Ascending aorta (tissue), 2 donors: ENCODE measurements at places on chromosomes 1 and 21.

DNA sequence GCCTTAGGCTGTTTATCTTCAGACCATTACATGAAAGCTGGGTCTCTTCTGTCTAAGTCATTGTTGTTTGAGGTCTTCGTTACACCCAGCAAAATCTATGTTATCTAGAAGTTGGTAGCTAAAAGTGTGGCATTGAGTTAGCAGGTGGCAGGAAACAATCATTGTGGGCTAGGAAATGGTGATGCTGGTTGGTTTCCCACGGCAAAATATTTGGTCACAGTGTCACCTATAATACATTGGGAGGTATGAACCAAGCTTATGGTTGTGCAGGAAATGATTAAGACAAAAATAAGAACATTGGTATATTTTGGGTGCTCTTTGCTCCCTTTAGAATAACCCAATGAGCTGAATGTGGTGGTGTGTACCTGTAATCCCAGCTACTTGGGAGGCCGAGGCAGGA, 169.7 kb downstream of the TRIM33 start:
- H3K4me3 ChIP-seq: no peak overlapping the region
- DNase-seq: no peak
- H3K27ac ChIP-seq: no peak overlapping the region
- H3K36me3 ChIP-seq: no peaks in the 10 kb centered on the region
- H3K27me3 ChIP-seq: no peaks in the 10 kb centered on the region

DNA sequence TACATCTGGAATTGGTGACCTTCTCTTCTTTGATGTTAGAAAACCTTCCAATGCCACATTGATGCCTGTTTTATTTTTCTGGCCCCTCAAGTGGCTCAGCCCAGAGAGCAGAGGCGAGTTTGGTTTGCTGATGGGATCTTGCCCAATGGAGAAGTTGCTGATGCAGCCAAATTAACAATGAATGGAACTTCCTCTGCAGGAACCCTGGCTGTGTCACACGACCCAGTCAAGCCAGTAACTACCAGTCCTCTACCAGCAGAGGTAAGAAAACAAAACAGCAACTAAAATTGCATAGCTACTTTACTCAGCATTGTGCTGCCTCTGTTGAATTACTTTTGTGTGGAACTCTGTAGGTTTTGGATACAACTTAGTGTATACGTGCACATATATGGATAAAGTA, 97.6 kb downstream of the CC2D1B start:
- H3K27me3 ChIP-seq: no peaks in the 10 kb centered on the region
- H3K36me3 ChIP-seq: peaks cover 16% of the 10 kb centered on the region
- H3K4me3 ChIP-seq: no peak overlapping the region
- no peak overlapping the region for H3K27ac ChIP-seq
- H3K4me1 ChIP-seq: no peaks in the 10 kb centered on the region

DNA sequence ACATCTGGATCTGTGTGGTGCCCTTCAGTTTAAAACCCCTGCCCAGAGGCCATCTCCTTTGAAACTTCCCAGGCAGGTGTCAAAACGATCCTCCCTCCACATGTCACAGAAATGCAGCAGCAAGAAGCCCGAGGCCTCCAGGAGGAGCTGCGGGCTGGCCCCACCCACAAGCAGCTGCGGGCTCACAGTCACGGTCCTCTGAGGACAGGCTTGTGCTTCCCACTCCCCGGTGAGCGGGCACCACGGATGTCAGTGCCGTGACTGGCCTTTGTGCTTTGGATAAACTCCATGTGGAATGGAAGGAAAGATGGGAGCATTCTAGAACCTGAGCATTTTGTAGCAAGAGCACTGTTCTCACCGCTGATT, 65.8 kb downstream of the SIK1 start:
- no peaks in the 10 kb centered on the region for H3K27me3 ChIP-seq
- no peak overlapping the region for H3K27ac ChIP-seq
- H3K4me3 ChIP-seq: no peak overlapping the region
- H3K4me1 ChIP-seq: no peaks in the 10 kb centered on the region
- no peak for DNase-seq

GRCh38 chr1:39065542-39065941, 39.4 kb downstream of the NDUFS5 start:
- no peak overlapping the region for H3K4me3 ChIP-seq
- no peak for DNase-seq
- no peaks in the 10 kb centered on the region for H3K27me3 ChIP-seq
- no peaks in the 10 kb centered on the region for H3K4me1 ChIP-seq
- H3K36me3 ChIP-seq: no peaks in the 10 kb centered on the region

DNA sequence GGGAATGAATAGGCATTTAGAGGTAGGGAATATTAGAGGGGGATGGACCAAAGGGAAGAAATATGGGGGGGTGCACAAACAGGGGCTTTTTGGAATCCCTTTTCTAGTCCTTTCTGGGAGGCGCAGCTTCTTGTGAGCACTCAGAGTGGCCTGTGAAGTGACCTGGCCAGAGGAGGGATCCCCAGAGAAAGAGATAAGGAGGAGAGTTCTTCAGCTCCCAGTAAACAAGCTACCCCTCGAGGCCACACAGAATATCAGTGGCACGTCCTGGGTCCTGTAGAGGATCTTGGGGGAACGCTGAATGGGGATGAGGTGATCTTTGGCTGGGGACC, 19.4 kb downstream of the VANGL2 start:
- no peak overlapping the region for H3K4me3 ChIP-seq
- H3K36me3 ChIP-seq: no peaks in the 10 kb centered on the region
- no peak overlapping the region for H3K27ac ChIP-seq
- H3K27me3 ChIP-seq: no peaks in the 10 kb centered on the region

DNA sequence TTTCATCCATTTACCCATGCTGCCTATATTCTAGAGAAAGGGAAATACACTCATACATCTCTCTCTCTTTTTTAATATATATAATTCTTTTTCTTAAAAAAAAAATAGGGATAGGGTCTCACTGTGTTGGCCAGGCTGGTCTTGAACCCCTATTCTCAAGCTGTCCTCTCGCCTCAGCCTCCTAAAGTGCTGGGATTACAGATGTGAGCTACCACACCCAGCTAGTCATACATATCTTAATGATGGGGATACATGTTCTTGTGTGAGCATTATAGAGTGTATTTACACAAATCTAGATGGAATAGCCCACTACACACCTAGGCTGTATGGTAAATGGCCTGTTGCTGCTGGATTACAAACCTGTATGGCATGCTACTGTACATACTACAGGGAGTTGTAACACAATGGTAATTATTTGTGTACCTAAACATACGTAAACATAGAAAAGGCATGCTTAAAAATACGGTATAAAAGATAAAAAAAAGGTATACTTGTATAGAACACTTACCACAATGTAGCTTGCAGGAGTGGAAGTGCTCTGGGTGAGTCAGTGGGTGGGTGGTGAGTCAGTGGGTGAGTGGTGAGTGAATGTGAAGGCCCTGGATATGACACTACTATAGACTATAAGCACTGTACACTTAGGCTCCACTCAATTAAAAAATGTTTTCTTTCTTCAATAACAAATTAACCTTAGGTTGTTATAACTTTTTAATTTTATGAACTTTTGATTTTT, 72.9 kb downstream of the IVNS1ABP start:
- H3K4me3 ChIP-seq: no peak overlapping the region
- H3K4me1 ChIP-seq: no peaks in the 10 kb centered on the region
- no peak for DNase-seq
- H3K27me3 ChIP-seq: no peaks in the 10 kb centered on the region
- no peaks in the 10 kb centered on the region for H3K36me3 ChIP-seq
- no peak overlapping the region for H3K27ac ChIP-seq

DNA sequence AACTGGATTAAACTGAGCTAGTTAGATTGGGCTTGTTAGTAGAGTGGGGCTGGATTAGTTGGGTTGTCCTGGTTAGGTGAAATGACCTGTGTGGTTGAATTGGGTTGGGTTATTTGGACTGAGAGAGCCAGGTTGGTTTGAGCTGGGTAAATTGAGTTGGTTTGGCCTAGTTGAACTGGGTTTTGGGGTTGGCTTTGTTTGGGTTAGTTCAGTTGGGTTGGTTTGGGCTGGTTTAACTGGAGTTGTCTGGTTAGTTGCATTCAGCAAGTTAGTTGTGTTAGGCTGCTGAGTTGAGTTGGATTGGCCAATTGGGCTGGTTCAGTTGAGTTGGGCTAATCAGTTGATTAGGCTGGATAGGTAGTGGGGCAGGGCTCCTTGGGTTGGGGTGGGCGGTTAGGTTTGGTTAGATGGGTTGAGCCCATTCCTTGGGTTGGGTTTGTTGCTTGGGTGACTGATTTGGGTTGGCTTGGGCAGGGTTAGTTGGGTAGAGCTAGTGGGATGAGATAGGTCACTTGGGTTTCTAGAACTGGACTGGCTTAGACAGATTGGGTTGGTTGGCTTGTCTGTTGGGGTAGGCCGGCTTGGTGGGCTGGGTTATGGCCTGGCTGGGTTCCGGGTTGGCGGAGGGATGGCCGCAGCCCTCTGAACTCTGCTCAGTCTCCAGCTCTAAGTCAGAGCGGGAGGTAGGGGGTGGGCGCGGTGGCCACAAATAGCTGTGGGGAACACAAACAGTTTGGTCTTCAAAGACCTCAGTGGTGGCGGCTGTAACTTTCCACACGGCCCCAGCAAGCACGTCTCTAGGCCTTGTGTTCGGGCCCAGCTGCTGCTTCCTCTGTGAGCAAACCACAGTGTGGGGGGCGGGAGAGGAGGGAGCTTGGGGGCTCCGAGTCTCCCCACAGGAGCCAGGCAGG, 67.2 kb upstream of the RUNX3 start:
- DNase-seq: no peak
- no peaks in the 10 kb centered on the region for H3K36me3 ChIP-seq
- H3K27me3 ChIP-seq: no peaks in the 10 kb centered on the region
- H3K4me1 ChIP-seq: no peaks in the 10 kb centered on the region
- no peak overlapping the region for H3K27ac ChIP-seq
- no peak overlapping the region for H3K4me3 ChIP-seq

DNA sequence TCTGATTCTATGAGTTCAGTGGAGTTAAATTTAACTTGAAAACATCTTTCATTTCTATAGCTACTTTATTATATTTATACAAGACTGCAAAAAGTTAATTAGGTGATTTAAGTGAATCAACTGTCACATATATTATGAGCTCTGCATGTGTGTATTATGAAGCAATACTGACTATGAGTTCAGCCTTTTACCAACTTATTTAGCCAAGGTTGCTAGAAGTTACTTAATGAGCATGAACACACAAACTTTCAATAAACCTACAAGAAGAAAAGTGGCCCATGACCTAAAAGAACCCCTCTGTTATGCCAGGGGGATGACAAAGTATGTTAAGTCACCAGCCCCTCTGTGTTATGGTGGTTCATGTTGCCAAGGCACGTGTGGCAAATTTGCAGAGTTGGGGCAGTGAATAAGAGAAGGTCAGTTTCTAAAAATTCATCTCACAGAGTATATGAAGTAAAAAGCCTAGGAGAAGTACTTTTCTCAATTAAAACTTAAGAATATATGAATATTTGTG, 86.7 kb upstream of the LYPLAL1 start:
- no peaks in the 10 kb centered on the region for H3K27me3 ChIP-seq
- no peak overlapping the region for H3K27ac ChIP-seq
- DNase-seq: no peak
- no peaks in the 10 kb centered on the region for H3K4me1 ChIP-seq
- no peaks in the 10 kb centered on the region for H3K36me3 ChIP-seq
- no peak overlapping the region for H3K4me3 ChIP-seq

DNA sequence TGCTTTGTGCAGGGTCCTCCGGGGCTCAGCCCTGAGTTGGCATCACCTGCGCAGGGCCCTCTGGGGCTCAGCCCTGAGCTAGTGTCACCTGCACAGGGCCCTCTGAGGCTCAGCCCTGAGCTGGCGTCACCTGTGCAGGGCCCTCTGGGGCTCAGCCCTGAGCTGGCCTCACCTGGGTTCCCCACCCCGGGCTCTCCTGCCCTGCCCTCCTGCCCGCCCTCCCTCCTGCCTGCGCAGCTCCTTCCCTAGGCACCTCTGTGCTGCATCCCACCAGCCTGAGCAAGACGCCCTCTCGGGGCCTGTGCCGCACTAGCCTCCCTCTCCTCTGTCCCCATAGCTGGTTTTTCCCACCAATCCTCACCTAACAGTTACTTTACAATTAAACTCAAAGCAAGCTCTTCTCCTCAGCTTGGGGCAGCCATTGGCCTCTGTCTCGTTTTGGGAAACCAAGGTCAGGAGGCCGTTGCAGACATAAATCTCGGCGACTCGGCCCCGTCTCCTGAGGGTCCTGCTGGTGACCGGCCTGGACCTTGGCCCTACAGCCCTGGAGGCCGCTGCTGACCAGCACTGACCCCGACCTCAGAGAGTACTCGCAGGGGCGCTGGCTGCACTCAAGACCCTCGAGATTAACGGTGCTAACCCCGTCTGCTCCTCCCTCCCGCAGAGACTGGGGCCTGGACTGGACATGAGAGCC, 22.7 kb downstream of the COL6A1 start:
- peaks cover 50% of the 10 kb centered on the region for H3K36me3 ChIP-seq
- no peaks in the 10 kb centered on the region for H3K27me3 ChIP-seq
- DNase-seq: no peak

- no peaks in the 10 kb centered on the region for H3K36me3 ChIP-seq
- H3K27ac ChIP-seq: no peak overlapping the region
- no peaks in the 10 kb centered on the region for H3K4me1 ChIP-seq
- no peak overlapping the region for H3K4me3 ChIP-seq
- no peak for DNase-seq
- H3K27me3 ChIP-seq: no peaks in the 10 kb centered on the region
These were observed 11.2 kb downstream of the KIFAP3 start for GRCh38 chr1:170063109-170063826.

DNA sequence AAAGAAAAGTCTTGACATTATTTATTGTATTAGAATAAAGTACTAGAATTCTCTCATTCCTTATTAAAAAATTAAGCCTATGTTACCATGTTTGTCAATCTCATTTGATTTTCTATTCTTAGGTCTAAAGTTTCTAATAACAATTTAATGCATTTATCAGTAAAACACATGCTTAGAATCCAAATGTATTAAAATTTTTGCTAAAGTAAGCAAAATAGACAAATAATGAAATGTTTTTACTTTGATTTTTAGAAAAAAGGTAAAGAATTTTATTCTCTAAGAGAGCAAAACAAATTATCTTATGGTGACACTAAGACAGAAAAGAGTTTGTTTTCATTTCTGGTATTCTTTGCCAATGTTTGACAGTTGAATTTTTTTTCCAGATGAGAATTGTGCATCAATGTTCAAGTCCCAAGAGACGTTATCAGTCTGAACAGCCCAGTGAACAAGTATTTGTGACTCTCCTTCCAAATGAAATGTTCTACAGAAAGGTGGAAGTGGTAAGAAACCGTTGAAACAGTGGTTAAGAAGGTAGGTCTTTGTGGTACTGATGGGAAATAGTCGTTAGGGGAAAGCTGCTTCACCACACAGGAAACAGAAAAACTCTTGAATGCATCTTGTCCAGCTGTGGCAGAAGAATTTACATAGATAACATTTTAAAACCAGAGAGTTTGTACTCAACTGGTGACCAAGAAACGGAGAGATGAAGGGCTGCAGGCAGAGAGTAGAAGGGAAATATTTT, 402.5 kb downstream of the PTPRC start:
- H3K4me1 ChIP-seq: no peaks in the 10 kb centered on the region
- H3K4me3 ChIP-seq: no peak overlapping the region
- H3K27me3 ChIP-seq: no peaks in the 10 kb centered on the region
- no peak overlapping the region for H3K27ac ChIP-seq
- DNase-seq: no peak

GRCh38 chr1:38735651-38736161, 123.9 kb downstream of the RRAGC start:
- no peak overlapping the region for H3K27ac ChIP-seq
- no peak overlapping the region for H3K4me3 ChIP-seq
- H3K36me3 ChIP-seq: no peaks in the 10 kb centered on the region
- H3K4me1 ChIP-seq: no peaks in the 10 kb centered on the region
